Activated CD4-positive, alpha-beta memory T cell treated with anti-CD3 and anti-CD28 coated beads, Interleukin-2, amount 10 ng/mL, durations not matched to agents 7 days and 5 days (primary cell): ENCODE measurements at places on chromosomes 13 and 19. TPM values are rescaled to one million over a fixed set of nuclear protein-coding genes. Genes with fewer than 3 reads are reported as not detected.

GRCh38 chr19:48797103-48797502 is 13.7 kb downstream of the BCAT2 start:
- DNase-seq = no peak

DNA sequence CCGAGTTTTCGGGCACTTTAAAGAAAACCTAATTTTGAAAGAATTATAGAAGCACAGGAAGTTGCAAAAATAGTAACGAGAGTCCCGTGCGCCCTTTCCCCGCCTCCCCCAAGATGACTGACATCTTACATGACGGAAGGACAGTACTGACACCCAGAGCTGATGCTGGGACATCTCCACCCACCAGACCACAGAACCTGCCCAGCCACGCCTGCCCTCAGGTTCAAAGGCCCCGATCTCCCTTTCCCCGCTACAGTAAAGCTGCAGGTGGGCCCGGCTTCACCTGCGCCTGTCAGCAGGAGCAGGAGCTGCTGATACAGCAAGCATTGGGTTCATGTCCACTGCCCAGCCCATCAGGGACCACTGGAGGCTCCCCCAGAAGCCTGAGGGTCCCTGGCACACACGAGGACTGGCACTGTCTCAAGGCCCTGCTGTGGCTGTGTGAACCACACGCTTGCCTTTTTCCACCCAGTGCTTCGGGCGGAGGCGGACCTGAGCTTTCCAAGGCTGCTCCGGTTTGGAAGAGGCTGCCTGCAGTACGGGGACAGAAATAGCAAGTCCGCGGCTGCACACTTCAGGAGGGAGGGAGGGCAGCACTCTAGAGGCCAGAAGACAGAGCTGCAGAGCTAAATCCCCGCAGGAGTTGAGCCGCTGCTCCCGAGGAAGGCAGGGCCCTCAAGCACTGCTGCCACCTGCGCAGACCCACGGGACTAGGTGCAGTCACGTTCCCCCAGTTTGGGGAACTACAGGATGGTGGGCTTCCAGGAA is 8.7 kb downstream of the MAP2K2 start:
- DNase-seq = peak; percentile 82

GRCh38 chr19:49453757-49454240 is 774 bp downstream of the ALDH16A1 start:
- no peak for DNase-seq

- DNase-seq = no peak
These were observed 95.0 kb downstream of the LIG4 start for GRCh38 chr13:108120302-108120701.

DNA sequence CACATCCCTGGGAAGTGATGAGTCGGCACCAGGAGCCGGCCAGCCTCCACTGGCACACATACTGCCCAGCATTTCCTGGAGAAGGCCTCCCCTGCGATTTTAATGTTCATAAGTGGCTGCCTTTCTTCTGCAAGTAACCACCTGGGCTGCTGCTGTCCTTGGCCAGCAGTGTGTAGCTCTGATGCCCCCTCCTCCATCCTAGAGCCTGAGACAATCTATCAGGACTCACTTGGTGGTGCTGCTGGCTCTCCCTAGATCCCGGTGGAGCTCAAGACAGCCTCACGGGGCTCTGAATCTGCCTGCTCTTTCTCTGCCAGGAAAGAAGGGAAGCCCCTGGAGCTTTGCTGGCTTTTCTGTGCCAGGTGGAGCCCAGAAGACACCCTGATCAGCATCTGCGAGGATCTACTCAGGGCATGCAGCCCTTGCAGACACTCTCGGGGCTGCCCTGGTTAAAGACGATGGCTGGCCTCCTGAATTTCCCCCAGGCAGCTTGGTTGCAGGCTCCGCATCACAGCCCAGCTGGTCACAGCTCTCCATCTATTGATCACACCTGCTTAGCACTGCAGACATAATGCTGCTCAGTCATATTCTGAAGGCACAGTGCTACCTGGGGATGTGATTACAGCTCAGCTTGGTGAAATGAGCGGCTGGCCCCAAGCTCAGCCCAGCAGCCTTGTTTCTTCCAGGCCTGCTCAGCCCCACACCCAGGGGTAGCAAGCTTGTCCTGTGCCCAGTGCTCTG is 122.3 kb downstream of the ZDHHC20 start:
- DNase-seq = no peak

GRCh38 chr13:30789166-30789862 is 54.0 kb downstream of the ALOX5AP start:
- DNase-seq = no peak

- DNase-seq = peak; percentile 61
These were observed 919 bp downstream of the VAV1 start for GRCh38 chr19:6773323-6773931.

DNA sequence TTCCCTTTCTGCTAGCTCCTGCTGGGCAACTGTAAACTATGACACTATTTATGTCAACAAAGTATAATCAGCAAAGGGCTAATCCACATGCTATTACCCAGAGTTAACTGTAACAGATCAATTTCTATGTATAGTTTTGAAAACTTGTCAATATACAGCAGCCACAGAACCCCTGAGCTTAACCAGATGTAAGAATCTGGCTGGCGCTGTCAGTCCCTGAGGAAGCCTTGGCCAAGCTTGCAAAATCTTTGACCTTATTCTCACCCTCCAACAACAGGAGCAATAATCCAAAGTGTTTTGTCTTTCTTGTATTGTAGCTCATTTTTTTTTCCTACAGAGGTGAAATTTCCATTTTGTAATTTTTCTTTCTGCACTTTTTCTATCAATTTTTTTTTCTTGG is 1230.1 kb upstream of the SLC10A2 start:
- DNase-seq = no peak

GRCh38 chr19:46715975-46716671 is 791 bp downstream of the PRKD2 start:
- peak; percentile 26 for DNase-seq

- no peak for DNase-seq
These were observed 25.8 kb downstream of the EPN1 start for GRCh38 chr19:55700813-55701212.

GRCh38 chr19:44573627-44574026 is 39.7 kb upstream of the IGSF23 start:
- DNase-seq = no peak

DNA sequence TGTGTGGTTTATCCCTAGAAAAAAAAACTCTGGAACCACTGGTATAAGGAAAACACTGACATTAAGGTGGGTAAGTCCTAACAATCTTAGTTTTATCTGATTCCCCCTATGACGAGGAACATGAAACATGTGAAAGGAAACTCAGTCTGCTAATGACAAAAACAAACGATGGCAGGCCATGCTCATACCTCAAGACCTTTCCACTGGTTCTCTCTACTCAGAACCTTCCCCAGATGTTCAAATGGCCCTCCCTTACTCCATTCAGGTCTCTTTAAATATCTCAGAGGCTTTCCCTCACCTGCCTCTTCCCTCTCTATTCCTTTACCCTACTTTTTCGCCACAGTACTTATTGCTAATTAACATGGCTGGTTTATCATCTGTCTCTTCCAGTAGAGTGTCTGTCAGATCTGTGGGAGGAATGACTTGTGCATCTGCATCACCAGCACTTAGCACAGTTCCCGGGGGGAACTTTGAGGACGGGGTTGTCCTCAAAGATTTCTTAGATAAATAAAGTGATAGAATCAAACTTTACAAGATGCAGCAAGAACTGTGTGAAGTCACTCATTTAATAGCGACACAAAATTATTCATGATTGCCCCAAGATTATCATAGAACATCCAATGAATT is 1.5 kb downstream of the TUBGCP3 start:
- DNase-seq = no peak

DNA sequence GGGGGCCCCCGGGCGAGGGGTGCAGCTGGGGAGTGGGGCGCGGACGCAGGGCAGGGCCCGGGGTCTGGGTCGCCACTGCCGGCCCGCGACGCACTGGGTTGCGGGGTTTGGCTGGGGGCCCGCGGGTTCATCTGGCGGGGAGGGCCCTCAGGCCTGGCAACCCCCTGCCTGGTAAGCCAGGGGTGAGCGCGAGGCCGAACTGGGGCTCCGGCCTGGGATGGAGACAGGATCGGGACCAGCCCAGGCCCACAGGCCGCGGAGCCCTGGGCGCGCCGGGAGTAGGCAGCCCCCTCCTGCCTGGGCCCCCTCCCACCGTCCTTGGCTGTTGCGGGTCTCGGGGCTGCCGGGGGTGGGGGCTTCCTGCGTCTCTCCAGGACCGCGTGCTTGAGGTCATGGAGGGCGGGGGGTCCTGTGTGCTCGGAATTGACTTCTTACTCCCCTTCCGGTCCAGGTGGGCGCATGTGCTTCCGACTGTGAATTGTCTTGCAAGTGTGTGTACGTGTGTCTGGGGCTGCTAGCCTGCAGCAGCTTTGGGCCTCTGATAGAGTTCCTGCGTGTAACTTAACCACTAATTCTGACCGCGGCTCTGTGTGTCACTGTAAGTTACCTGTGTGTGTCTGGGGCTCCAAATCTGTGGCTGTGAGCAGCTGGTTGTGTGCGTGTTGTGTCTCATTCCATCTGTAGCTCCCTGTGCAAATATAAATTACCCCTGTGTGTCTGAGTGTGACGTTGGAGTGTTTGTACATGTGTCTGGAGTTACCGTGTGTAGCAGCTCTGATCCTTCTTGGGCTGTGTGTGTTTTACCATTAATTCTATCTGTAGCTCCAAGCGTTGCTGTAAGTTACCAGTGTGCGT is 751 bp downstream of the GRAMD1A start:
- DNase-seq = peak; percentile 67

DNA sequence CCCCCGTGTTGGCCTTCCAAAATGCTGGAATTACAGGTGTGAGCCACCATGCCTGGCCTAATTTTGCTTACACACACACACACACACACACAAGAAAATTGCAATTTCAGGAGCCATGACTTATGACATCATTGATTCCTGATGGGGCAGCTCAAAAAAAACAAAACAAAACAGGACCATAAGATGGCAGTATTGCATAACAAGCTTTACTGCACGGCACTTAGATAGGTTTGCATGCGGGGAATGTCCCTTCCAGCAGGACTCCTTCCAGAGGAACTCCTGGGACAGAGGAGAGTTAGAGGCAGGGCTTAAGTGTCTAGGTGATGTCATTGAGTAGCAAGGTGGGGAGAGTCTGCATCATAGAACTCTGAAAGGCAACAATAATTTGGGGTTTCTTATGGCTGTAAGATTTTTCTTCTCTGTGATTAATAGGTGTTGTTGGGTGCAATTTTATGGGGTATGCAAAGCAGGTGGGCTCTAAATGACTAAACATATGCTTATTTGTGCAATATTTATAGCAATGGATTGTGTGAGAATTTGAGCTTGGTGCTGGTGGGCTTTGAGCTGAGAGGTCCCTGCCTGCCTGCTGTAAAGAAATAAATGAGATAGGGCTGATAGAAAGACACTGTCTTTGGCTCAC is 9.0 kb upstream of the ACSBG2 start:
- DNase-seq = no peak

DNA sequence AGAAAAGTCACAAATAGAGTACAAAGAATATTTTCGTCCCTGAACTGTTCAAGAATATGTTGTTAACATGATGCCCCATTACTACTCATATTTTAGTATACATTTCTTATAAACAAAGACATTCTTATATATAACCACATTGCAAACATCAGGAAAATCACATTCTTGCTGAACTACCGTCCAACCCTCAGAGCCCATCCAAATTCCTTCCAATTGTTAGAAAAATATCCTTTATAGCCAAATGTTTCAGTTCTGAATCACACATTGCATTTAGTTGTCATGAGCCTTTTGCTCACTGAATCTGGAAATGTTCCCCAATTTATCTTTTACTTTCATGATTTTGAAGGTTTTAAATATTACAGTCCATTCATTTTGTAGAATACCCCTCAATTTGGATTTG is 467.8 kb upstream of the ARGLU1 start:
- no peak for DNase-seq

GRCh38 chr13:96822895-96823294 is 171.4 kb downstream of the OXGR1 start:
- no peak for DNase-seq

DNA sequence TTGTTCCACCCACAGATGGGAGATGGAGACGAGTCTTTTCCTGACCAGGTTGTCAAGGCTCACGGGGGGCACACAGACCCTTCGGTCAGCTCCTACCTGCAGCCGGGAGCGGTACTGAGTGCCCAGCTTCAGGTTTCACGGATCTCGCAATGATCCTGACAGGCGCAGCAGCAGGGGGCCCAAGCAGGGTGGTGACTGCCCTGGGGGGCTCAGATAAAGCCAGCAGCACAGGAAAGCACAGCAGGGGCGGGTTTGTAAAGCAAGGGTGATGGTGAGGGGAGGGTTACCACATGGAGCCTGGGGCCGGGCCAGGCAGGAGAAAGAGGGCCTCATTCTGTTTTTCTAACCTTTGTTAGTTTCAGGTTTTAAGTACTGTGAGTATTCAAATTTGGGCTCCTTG is 41.7 kb upstream of the ATP11A start:
- no peak for DNase-seq

GRCh38 chr13:106314417-106314816 is 221.0 kb downstream of the EFNB2 start:
- no peak for DNase-seq

The GJB2 gene
- 5.6 TPM for total RNA-seq

The PCP2 gene
- 1.9 TPM for total RNA-seq

The KLK6 gene
- total RNA-seq = not detected

The SPPL2B gene
- 68.2 TPM for total RNA-seq

The CCNE1 gene
- 24.8 TPM for total RNA-seq

The OR10H1 gene
- not detected for total RNA-seq

The TEX26 gene
- not detected for total RNA-seq
